Gastrocnemius medialis (tissue), 4 donors: ENCODE measurements at places on chromosomes 6 and 20. TPM values are rescaled to one million over a fixed set of nuclear protein-coding genes. Genes with fewer than 3 reads are reported as not detected.

GRCh38 chr6:10384610-10385523, 30.0 kb downstream of the TFAP2A start:
- peaks cover 98% of the 10 kb centered on the region for H3K27me3 ChIP-seq
- peaks cover 3% of the 10 kb centered on the region for H3K4me1 ChIP-seq
- no peaks in the 10 kb centered on the region for H3K36me3 ChIP-seq
- no peak for DNase-seq
- H3K4me3 ChIP-seq = no peak overlapping the region

GRCh38 chr6:130679684-130680083, 147.5 kb upstream of the SMLR1 start:
- H3K36me3 ChIP-seq = no peaks in the 10 kb centered on the region
- no peaks in the 10 kb centered on the region for H3K27me3 ChIP-seq
- peaks cover 9% of the 10 kb centered on the region for H3K4me1 ChIP-seq
- no peak for DNase-seq
- H3K27ac ChIP-seq = peak overlapping the region; percentile 25

The ZBTB12 gene
- total RNA-seq = not detected

GRCh38 chr6:1625794-1626435, 16.2 kb downstream of the FOXC1 start:
- peaks cover 4% of the 10 kb centered on the region for H3K4me1 ChIP-seq
- H3K27ac ChIP-seq = no peak overlapping the region
- peaks cover 55% of the 10 kb centered on the region for H3K27me3 ChIP-seq
- H3K36me3 ChIP-seq = no peaks in the 10 kb centered on the region

The NOX3 gene
- not detected for total RNA-seq

DNA sequence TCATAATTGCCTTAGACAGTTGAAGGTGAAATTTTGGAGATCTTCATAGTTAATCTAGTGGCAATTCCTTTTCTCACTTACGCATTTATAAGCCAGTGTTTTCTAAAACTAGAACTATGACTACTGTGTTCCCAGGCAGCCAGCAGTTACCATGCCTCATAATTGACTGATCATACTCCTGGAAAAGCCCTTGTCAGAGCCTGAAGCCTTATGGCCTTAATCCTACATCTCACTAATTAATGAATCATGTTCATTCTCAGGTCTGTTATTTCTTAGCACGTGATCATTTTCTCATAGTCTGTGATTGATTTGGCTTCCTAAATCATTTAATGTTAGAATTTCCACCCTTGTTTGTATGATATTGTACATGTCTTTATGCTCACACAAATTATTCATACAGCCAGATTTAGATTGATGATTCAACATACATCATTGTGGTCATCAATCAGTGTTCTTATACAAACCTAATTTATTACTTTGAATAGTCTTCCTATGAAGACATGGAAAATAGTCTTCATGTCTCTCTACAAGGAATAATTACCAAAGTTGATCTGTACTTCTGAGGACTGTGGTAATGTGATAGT, 132.6 kb upstream of the ASCC3 start:
- no peaks in the 10 kb centered on the region for H3K27me3 ChIP-seq
- no peak overlapping the region for H3K4me3 ChIP-seq
- H3K36me3 ChIP-seq = no peaks in the 10 kb centered on the region
- H3K27ac ChIP-seq = no peak overlapping the region

- no peaks in the 10 kb centered on the region for H3K4me1 ChIP-seq
- no peak overlapping the region for H3K4me3 ChIP-seq
- H3K36me3 ChIP-seq = no peaks in the 10 kb centered on the region
- H3K27ac ChIP-seq = no peak overlapping the region
Measured at GRCh38 chr6:130167655-130168054, 55.1 kb downstream of the SAMD3 start.

The TFB1M gene
- 26.9 TPM for total RNA-seq

The CPXM1 gene
- 0.46 TPM for total RNA-seq

DNA sequence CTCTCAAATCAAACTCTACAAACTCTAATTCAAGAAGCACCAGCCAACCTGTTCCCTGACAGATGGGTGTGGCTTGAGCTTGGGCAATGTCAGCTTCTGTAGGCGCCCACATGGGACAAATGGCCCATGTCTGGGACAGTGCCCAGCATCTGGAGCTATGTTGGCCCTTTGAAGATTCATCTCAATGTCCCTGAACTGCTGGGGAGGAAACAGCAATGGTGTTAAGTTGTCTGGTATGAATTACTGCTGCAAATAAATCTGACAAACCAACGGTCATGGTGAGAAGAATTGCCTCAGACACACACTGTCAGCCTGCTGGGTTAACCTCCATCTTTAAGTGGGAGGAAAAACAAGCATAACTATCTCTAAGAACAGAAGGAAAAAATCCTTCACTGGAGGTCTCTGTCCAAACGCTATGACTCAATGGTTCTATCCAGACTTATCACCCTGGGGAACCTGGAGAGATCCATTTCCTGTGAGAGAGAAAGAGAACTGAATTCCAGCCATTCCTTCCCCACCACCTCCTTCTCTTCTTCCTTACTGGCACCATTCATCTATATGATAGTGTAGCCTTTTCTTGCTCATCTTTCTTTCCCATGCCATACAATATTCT, 274.9 kb downstream of the CDH26 start:
- no peaks in the 10 kb centered on the region for H3K4me1 ChIP-seq
- no peaks in the 10 kb centered on the region for H3K27me3 ChIP-seq
- H3K4me3 ChIP-seq = no peak overlapping the region
- no peak for DNase-seq
- H3K27ac ChIP-seq = no peak overlapping the region

DNA sequence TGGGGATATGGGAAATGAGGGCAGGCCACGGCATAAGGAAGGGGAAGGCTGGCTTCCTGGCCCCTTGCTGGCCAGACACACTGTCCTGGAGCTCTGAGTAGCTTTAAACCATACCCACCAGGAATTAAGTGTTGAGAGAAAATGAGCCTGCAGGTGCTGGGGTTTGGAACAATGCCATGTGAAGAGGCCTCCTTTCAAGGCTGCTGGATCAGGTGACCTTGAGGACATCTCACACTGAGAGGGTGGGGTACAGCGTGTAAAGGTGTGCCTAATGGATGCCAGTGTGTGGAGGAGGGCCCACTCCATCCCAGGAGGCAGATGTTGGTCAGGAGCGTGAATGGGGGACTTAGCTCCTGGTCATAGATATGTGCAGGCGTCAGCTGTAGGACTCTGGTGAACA, 74.8 kb upstream of the MLN start:
- H3K4me1 ChIP-seq = no peaks in the 10 kb centered on the region
- no peaks in the 10 kb centered on the region for H3K36me3 ChIP-seq
- H3K27me3 ChIP-seq = no peaks in the 10 kb centered on the region
- no peak overlapping the region for H3K27ac ChIP-seq

The UBE2C gene
- total RNA-seq = 0.84 TPM

The FAM217B gene
- total RNA-seq = 2.8 TPM

The TBC1D22B gene
- total RNA-seq = 7.1 TPM

DNA sequence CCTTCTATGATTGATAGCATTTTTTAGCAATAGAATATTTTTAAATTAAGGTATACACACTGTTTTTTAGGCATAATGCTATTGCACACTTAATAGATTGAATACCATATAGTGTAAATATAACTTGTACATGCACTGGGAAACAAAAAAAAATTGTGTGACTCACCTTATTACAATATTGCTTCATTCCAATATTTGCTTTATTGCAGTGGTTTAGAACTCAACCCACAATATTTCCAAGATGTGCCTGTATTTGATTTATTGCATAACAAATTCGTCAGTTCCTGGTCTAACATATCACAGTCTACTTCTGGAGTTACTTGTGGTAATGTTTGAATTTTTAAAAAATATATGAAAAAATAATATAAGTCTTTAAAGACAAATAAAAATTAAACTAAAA, 41.9 kb upstream of the DEFB112 start:
- H3K4me1 ChIP-seq = no peaks in the 10 kb centered on the region
- H3K36me3 ChIP-seq = no peaks in the 10 kb centered on the region

- no peak for DNase-seq
- no peaks in the 10 kb centered on the region for H3K27me3 ChIP-seq
- H3K27ac ChIP-seq = peak overlapping the region; percentile 56
- no peaks in the 10 kb centered on the region for H3K36me3 ChIP-seq
- peaks cover 83% of the 10 kb centered on the region for H3K4me1 ChIP-seq
- H3K4me3 ChIP-seq = no peak overlapping the region
Measured at GRCh38 chr20:19775353-19776253, 17.5 kb downstream of the RIN2 start.

DNA sequence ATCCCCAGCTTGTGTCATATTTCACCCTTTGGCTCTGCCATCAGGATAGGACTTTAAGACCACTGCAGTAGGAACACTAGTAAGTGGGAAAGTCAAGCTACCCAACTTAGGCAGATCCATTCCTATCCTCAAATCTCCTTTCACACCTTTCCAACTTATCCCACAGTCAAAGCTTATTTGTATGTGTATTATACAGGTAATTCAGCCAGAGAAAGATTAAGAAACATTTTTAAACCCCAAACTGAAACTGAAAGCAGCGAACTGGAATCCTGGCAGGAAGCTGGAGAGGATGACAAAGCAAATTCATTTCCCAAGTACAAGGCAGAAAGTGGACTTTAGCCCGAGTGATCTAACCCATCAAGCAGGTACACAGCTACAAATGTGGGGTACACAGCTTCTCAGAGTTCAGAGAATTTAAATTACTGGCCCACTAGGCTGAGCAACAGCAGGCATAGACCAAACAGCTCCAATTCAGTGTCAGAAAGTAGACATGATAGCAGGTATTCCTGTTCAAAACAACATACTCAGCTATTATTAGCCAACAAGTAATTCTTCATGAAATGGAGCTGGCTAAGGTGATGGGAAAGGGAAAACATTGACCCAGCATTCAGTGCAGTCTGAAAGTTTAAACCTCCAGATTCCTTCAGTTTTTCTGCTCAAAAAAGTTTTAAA, 39.1 kb downstream of the ILRUN start:
- peak overlapping the region; percentile 57 for H3K4me3 ChIP-seq
- H3K27ac ChIP-seq = peak overlapping the region; percentile 95
- no peaks in the 10 kb centered on the region for H3K36me3 ChIP-seq
- peaks cover 51% of the 10 kb centered on the region for H3K4me1 ChIP-seq
- H3K27me3 ChIP-seq = no peaks in the 10 kb centered on the region

DNA sequence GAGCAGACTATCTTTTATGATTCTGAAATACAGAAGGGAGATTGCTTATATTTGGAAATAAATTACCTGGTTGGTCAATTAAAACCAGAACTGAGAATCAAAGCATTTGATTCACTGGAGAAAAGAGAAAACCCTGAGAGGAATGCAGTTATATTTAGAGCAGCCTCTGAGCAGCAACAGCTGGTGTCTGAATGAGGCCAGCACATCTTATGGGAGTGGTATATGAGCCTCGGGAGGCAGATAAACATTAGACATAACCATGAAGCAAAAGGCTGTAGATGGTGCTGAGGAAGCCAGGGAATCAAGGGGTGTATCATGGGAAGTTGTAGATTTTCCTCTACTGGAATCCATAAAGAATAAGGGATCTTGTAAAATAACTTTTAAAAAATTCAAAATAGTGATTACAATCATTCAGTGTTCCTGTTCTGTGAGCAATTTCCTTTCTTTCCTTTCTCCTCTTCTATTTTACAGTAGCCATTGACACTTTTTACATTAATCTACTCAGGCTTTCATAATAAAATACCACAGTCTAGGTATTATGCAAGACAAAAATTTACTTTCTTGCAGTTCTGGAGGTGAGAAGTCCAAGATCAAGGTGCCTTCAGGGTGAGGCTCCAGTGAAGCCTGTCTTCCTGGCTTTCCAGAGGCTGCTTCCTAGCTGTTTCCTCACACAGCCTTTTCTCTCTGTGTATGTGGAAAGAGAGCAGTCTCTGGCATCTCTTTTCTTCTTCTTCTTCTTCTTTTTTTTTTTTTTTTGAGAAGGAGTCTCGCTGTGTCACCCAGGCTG, 32.8 kb upstream of the ENPP5 start:
- no peaks in the 10 kb centered on the region for H3K27me3 ChIP-seq
- no peak for DNase-seq

DNA sequence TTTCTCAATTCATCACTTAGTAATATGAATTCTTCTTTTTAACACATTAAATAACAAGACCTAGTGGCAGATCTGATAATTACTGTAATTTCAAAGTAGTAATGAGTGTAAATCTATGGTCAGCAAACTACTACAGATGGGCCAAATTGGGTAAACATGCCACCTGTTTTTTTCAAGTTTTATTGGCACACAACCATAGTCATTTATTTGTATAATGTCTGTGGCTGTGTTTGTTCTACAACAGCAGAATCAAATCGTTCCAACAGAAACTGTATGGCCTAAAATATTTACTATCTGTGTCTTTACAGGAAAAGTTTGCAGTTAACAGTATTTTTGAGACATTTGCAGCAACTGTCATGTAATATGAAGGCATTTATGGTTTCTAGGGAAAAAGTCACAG, 86.1 kb upstream of the EYA2 start:
- no peak for DNase-seq
- no peaks in the 10 kb centered on the region for H3K36me3 ChIP-seq
- peaks cover 15% of the 10 kb centered on the region for H3K27me3 ChIP-seq
- H3K27ac ChIP-seq = no peak overlapping the region

GRCh38 chr6:135493218-135493961, 4.2 kb downstream of the AHI1 start:
- H3K36me3 ChIP-seq = peaks cover 3% of the 10 kb centered on the region
- no peak for DNase-seq
- H3K4me1 ChIP-seq = peaks cover 15% of the 10 kb centered on the region
- H3K4me3 ChIP-seq = no peak overlapping the region

- no peak overlapping the region for H3K4me3 ChIP-seq
- H3K27ac ChIP-seq = no peak overlapping the region
- H3K4me1 ChIP-seq = no peaks in the 10 kb centered on the region
- no peaks in the 10 kb centered on the region for H3K36me3 ChIP-seq
- no peaks in the 10 kb centered on the region for H3K27me3 ChIP-seq
Measured at GRCh38 chr6:112058243-112059032, 4.5 kb downstream of the CCN6 start.

The F13A1 gene
- 19.9 TPM for total RNA-seq

DNA sequence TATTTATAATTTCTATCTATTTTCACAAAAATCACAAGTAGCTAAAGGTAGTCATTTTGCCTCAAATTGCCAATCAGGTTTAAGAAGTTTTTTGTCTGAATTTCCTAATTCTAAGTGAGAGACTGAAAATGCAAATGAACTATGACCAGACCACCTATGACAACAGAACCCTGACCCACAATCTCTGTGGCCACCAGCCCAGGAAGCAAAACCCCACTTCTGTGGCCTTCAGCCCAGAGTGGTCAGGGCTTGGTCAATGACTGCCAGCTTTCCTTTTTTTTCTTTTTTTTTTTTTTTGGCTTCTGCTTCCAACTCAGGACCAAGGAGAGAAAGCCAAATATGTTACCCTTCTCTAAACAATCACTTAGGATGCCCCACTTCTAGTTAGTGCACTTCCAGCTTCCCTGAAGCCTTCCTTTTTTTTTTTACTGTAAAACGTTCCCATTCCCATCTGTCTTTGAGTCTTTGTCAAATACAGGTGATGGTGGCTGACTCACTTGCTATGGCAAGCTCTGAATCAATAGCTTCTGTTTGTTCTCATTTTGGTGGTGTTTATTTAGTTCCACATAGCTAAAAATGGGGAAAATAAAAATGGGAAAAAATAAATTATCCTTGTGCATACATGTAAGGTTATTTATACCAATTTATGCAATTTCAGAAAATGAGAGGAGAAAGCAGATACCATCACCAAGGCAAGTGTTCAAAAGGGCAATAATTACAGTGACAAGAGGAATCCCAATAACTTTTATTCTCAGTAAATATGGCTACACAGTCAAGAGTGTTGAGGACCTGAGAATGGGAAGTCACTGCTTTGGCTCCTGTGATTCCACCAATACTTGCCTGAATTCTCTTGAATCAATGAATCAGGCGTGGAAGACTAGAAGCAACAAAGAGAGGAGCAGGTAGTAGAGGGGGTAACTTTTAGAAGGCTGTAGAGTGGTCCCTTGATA, 170.3 kb upstream of the PDE7B start:
- no peak overlapping the region for H3K4me3 ChIP-seq
- H3K4me1 ChIP-seq = peaks cover 5% of the 10 kb centered on the region

The LAMA2 gene
- 73.8 TPM for total RNA-seq
